ENCODE measurements at places on chromosomes 1 and 21.

- DNase-seq, result no peak
These were observed 115.1 kb upstream of the GJB5 start for GRCh38 chr1:34639701-34640100.

GRCh38 chr1:184170719-184171118 is 119.2 kb downstream of the TSEN15 start:
- DNase-seq, result no peak

GRCh38 chr1:157096881-157097280 is 2.7 kb downstream of the ETV3L start:
- DNase-seq, result no peak

DNA sequence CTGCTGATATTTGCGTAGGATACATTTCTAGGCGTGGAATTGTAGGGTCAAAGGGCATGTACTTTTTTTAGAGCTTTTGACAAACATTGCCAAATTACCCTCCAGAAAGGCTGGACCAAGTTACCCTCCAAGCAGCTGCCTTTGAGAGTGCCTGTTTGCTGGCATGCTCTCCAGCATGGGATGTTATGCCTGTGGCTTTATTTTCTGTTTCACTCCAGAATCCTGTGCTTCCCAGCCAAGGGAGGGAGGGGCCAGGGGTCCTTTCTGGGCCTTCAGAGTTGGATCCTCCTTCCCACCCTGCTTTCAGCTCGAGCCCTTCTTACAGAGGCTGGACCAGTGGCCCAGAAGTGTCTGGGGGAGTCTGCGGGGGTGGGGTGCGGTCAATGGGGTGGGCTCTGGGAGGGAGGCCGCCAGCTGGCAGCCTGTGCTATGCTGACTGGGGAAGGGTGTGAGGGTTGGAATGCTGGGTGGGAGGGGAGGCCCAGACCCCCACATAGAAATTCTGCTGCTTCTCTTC is 81.2 kb downstream of the EPHB2 start:
- DNase-seq, result no peak

DNA sequence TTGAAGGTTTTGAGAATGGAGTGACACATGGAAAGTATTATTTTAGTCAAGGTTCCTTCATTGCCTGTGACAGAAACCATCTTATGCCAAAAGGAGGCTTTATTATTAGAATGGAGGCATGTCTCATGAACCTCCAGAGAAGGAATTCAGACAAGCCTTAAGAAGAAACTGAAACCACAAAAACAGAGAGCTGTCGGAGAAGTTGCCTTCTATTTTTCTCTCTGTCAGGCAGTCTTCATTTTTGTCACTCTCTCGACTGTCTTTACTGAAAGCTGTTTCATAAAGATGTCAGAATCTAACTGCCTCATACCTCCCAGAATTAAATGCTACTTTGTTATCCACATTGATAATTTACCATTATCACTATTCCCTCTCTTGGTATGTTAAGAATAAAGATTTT is 434.7 kb upstream of the ADGRL4 start:
- DNase-seq, result no peak

DNA sequence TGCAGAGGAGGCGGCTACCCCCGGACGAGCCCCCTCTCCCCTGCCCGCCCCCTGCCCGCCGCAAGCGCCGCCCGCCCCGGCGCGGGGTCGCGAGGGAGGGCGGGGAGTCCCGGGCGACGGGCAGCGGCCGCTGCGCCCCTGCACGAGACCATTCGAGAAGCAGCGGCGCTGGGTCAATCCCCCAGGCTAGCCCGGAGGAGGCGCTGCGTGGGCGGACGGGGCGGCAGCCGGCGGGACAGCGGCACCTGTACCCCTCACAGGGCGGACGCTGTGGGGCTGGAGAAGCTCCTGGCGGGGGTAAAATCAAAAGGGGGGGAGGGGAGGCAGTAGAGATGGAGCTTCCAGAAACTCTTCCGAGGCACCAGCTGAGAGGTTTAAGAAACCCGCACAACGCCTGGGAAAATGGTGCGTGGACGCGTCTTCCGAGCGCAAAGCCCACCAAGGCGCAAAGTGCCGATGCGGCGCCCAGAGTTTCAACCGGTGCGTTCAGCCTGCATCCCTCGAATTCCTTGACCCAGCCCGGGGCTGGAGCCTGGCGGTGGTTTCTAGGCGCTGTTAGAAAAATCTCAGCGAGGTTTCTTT is at the start of gene PLPPR5:
TSS of gene PLPPR5 (minus strand) at position 1 of the 582 bp plus-strand sequence. CDS start 190 bp downstream, outside the sequence.
- no peak for DNase-seq

Measured in fibroblast of villous mesenchyme (primary cell).